AML-193 (cell line): ENCODE measurements at places on chromosomes 11 and 22.

- no peak for DNase-seq
These were observed 5.0 kb upstream of the BEST1 start for GRCh38 chr11:61945191-61945590.

GRCh38 chr22:48887394-48888332, 940.0 kb downstream of the BRD1 start:
- no peak for DNase-seq

DNA sequence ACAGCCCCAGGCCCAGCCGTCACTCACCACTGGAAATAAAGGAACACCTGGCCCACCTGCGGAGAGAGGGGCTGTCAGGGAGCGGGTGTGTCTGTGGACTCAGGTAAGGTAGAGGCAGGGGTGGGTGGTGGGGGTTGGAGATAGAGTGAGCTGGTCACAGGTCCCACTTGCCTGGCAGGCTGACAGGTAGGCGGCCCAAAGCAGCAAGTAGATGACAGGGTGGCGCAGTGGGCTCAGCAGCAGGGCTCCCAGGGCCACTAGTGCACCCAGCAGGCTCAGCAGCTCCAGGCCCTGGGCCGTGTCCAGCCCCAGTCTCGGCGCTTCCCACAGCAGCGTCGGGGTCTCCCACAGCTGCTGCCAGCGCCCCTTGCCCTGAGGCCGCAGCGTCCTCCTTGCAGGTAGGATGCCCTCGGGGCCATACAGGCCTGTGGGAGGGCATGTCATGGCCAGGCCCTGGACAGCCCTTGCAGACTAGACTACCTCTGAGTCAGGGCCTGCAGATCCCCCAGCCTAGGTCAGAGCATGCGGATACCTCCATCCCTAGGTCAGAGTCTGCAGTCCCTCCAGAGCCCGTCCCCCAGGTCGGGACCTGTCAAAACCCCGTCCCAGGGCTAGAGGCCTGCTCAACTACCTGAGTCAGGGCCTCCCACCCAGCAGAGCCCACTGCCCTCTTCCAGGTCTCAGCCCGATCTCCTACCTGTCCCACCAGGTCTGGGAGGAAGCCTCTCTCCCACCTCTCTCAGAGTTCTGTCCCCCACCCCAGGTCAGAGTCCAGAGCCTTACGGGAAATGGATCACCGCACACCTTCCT, 686 bp downstream of the LMF2 start:
- DNase-seq, result no peak

DNA sequence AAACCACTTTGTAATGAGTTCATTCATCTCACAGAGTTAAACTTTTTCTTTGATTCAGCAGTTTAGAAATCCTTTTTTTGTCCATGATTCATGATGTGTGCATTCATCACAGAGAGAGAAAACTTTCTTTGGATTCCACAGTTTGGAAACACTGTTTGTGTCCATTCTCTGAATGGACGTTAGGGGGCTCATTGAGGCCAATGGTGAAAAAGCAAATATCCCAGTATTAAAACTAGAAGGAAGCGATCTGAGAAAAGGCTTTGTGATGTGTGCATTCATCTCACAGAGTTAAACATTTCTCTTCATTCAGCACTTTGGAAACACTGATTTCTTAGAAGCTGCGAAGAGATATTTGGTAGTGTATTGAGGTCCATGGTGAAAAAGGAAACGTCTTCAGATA, 155.6 kb upstream of the TRIM48 start:
- no peak for DNase-seq

- no peak for DNase-seq
These were observed 119.4 kb downstream of the HIPK3 start for GRCh38 chr11:33376331-33377310.

- no peak for DNase-seq
These were observed 93.0 kb upstream of the TOP3B start for GRCh38 chr22:22075382-22076163.

- DNase-seq, result no peak
These were observed 7.4 kb upstream of the ATXN10 start for GRCh38 chr22:45664136-45664646.

DNA sequence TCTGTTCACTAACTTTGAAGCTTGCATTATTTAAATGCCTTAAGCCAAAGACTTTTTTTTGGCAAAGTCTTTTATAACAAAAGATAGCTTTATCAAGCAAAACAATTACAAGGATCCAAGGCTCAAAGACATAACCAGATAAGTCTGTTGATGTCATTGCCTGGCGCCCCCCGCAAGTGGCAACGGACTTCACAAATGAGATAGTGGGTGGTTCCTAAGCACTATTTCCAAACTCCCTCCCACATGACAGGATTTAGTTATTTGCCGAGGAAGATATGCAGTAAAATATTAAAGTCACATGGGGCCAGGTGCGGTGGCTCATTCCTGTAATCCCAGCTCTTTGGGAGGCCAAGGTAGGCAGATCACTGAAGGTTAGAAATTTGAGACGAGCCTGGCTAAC, 194.2 kb upstream of the DDI1 start:
- DNase-seq, result no peak

DNA sequence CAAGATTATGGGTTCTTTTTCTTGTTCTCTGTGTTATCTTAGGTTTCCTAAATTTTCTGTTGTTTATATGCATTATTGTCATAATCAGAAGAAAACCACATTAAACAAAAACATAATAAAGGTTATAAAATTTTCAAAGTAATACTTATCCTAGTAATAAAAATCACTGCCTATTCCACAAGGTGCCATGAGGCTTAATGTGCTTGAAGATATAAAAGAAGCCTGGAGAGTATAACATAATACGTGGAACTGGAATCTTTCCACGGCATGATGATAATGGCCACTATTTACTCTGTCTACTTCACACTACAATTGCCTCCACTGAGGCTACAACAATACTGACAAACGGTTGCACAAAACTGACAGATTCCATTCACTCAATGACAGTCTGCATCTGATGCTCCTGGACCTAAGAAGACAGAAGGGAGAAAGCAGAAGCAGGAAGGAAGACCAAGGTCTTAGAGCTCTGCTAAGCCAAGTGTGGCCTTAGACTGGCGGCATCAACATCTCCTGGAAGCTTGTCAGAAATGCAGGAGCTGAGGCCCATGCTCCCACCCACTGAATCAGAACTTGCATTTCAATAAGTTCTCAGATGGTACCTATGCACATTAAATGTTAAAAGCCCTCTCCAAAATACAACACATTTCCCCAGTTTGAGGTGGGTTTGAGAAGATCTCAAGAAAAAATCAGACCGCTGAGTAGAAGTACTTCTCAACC, 13.1 kb downstream of the TENM4 start:
- no peak for DNase-seq

DNA sequence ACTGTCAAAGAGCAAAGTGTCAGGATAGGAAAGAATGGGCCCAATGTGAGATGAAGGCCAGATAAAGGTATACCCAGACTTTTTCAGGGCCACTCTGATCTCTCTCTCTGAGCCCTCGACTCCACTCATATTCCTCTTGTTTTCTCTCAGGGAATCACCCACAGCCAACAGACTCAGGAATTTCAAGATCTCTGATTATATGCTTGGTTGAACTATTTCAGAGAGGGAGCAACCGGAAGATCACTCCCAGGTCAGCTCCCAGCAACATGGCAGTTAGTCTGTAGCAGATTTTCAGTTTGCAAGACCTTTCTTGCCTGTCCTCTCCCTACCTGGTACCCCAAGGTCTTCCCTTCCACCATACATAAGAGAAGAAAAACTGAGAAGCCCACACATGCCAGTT, 102.5 kb downstream of the C11orf58 start:
- no peak for DNase-seq

DNA sequence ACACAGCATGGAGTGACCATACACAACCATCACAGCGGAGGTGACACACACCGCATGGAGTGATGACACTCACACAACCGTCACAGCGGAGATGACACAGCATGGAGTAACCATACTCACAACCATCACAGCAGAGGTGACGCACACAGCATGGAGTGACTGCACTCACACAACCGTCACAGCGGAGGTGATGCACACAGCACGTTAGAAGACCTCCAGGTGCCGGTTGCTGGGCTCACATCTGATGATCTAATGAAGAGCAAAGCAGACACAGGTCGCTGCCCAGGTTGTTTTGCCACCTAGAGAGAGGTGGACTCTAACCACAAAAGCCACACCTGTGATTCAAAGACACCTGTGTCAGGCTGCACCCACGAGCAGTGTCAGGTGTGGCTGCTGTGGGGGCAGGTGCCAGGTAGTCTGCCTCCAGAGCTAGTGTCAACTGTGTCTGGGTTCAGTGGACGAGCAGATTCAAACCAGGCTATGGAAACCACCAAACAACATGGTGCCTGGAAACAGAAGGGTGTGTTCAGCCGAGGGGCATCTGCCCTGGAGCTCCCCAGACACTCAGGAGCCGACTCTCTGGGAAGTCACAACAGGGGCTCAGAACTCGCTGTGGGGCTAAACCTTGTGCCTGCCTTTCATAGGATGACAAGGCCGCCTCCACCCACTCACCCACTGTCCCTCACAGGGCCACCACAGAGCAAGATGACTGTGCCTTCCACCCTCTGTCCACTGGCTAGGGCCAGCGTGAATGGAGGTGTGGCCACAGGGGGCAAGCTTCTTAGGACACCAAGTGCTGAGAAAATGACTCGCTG, 608.2 kb downstream of the TBC1D22A start:
- no peak for DNase-seq

GRCh38 chr11:126647735-126648134, 292.2 kb downstream of the ST3GAL4 start:
- no peak for DNase-seq

DNA sequence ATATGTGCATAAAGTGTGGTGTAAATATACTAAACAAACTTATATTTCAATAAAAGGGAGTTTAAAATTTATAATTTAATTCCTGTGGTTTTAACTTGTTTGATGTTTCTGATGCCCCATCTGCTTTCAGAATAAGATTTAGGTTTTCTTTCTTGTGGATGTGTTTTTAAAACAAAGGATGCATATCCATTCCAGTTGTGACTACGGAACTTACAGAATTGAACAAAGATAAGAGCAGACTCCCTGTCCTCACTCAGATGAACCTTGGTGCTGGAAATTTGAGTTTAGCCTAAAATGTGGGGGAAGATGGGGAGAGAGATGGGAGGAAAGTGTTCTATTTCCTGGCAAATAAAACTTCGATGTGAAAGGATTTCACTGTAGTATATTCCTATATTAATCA, 2.5 kb downstream of the FJX1 start:
- no peak for DNase-seq

DNA sequence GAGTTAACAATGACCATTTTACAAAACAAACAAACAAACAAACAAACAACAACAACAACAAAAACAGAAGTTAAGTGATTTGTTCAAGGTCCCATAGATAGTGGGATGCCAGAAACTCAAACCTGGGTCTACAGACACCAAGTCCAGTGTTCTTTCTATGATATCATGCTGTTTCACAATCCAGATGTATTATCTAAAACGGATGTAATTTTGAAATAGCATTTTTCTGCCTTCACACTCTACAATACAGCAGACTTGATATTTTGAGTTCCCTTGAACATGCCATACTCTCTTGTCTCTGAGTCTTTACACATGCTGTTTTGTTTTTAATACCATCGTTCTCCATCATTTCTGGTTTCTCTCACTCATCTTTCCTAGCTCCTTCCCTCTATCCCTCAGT, 104.5 kb downstream of the RELT start:
- peak; percentile 63 for DNase-seq

DNA sequence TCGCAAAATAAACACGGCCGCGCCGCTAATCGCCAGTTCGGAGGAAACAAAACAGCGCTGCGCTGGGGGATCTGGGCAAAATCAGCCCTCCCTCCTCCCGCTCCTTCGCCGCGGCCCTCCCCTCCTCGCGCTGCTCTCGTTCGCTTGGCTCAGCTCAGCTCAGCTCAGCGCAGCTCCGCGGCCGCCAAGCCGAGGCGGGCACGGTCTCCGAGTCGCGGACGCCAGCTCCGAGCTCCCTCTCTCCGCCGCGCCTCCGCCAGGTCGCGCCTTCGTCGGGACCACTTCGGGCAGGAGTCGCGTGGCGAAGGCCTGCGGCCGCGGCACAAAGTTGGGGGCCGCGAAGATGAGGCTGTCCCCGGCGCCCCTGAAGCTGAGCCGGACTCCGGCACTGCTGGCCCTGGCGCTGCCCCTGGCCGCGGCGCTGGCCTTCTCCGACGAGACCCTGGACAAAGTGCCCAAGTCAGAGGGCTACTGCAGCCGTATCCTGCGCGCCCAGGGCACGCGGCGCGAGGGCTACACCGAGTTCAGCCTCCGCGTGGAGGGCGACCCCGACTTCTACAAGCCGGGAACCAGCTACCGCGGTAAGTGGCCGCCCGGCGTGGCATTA, at the start of gene SPON1:
TSS of gene SPON1 (plus strand) at position 162 of the 607 bp plus-strand sequence. CDS start at position 344, 182 bp downstream.
- no peak for DNase-seq

GRCh38 chr11:31651208-31651607, 141.6 kb downstream of the ELP4 start:
- no peak for DNase-seq

GRCh38 chr22:25883482-25884033, 141.6 kb downstream of the MYO18B start:
- no peak for DNase-seq

DNA sequence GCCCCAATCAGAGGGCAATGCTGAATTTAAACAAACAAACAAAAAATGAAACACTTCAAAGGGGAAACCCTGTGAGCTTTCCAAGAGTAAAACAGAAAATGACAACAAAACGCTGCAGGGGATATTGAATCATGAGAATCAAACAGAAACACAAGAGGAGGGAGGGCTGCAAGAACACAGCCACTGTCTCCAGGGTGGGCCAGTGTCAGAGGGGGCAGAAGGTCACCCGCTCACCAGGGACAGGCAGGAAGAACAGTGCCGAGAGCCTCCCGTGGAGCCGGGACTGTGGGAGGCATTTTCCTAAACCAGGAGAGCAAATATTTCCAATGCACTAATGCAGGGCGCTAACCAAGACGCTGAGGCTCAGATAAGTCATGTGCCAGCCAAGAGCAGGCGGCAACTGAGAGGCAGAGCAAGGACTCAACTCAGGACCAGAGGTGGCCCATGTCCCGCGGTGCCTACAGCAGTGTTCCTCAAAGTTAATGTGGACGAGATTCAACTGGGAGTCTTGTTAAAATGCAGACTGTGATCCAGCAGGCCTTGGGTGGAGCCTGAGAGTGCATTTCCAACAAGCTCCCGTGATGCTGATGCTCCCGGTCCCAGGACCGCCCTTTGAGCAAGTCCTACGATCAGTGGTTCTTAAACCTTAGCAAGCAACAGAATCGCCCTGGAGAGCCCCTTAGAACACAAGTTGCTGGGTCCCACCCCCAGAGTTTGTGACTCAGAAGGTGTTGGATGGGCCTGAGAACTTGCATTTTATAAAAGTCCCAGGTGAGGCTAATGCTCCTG, 197.2 kb downstream of the TENM4 start:
- DNase-seq, result no peak
